ENCODE measurements at places on chromosomes 12 and 14.
A peak's percentile ranks its signal among the peaks of the same experiment; 100 is the strongest.

DNA sequence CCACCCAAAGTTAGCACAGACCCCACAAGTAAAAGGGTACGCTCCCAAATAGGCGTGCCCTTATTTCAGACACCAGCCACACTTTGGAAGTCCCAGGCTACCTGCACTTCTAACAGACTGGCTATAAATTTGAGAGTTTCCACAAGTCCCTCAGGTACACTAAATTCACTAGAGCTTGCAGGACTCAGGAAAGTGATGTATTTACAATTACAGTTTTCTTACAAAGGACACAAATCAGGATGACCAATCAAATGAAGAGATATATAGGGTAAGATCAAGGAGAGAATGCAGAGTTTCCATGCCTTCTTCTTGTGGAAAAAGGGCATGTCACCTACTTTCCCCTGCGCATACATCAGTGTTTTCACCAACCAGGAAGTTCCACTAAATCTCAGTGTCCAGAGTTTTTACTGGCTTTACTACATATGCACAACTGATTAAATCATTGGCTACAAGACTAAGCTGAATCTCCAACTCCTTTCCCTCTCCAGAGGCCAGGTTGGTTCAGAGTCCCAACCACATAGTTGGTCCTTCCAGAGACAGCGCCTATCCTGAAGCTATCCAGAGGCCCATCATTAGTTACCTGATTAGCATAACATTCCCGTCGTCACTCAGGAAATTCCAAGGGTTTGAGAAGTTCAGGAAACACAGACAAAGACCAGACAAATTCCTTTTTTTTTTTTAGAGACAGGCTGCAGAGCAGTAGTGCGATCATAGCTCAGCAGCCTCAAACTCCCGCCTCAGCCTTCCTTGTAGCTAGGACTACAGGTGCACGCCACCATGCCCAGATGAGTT is 84.2 kb downstream of the DENND5B start:
- no peak for DNase-seq

DNA sequence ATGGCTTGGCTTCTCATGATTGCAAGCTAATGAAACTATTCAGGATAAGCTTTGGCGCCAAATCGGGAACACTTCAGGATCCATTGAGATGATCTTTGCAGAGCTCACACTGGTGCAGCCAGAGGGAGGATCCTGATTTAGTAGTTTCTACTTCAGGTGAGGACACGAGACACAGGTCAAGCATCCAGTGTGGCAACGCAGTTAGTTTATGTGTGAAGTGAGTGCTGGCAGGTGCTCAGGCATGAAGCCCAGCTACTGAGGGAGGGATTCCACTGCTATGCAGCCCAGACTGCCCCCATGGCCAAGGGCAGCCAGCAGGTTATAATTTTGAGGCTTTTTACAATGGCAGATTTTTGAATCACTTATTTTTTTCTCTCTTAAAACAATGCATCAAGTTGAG is 113.5 kb upstream of the PCED1B start:
- DNase-seq = no peak

- DNase-seq = no peak
These were observed 33.7 kb downstream of the LIMA1 start for GRCh38 chr12:50249464-50250182.

DNA sequence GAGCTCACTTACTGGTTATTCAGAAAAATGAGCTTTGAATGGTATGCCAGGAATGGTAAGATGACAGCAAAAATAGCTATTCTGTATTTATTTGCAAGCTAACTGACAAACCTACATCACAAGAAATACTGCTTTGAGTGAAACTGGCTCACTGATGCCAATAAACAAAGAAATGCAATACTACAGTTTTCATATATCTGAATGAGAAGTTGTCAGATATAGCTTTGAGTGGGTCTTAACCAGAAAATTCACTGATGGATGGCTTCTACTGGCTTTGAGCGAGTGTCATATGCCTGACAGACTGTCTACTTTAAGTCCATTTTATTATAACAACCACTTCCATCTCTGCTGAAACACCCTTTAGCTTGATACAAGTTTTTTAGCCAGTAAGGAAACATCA is 330.1 kb downstream of the NELL2 start:
- DNase-seq = no peak

DNA sequence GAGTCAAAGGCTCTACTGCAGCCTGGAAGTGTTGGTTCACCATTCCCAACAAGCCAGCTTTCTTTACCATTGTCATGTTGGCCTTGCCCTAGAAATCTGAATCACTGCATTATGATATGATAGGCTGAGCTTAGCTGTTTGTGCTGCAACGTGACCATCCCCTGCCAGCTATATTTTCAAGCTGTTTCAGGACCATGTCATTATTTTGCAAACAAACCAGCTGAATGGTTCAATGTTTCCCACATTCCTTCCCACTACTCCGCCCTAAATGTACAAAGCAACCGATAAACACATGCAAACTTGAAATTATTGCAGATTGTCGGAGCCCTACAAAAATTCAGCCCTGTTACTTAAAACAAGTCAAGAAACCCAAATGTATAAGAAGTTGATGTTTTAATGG is 136.1 kb downstream of the KICS2 start:
- no peak for DNase-seq

DNA sequence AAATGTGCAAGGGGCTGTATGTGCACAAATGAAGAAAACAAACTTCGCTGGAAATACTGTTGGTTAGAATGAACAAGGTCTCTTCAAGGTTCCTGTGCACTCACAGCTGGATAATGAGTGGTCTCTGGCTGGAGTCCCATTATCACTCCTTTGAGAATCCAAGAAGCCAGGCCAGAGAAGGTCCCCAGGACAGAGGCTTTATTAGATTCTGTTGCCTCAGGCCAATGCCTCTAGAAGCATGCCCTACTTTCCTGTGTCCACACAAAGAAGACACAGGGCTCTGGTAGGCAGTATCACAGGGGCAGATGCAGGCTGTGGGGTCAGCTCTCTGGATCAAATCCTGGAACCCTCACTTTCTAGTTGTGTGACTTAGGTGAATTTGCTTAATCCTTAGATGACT is 384.7 kb downstream of the GRIN2B start:
- no peak for DNase-seq

DNA sequence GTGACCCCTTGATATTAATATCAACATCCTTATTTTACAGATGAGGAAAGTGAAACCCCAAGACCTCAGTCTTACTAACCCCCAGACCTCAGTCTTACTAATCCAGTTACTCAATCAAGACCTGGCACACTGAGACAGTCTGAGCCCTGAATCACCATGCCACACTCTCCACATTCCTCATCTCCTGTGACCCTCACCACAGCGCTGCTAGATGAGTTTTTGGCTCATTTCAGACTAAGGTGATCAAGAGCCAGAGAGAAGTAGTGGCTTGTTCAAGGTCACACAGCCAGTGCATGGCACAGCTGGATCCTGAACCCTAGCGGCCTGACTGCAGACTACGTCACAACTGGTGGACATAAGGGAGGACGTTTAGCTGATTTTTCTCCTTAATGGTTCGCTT is 579.2 kb downstream of the BCL11B start:
- DNase-seq = no peak

DNA sequence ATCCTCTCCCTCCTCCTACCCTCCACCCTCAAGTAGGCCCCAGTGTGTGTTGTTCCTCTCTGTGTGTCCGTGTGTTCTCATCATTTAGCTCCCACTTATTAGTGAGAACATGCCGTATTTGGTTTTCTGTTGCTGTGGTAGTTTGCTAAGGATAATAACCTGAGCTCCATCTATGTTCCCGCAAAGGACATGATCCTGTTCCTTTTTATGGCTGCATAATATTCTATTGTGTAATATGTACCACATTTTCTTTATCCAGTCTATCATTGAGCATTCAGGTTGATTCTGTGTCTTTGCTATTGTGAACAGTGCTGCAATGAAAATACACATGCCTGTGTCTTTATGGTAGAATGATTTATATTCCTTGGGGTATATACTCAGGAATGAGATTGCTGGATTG is 30.5 kb downstream of the JDP2 start:
- DNase-seq = no peak

GRCh38 chr14:55884819-55885218 is 233.4 kb upstream of the PELI2 start:
- no peak for DNase-seq

- DNase-seq = no peak
These were observed 551.0 kb downstream of the SNAPC1 start for GRCh38 chr14:62313212-62313611.

DNA sequence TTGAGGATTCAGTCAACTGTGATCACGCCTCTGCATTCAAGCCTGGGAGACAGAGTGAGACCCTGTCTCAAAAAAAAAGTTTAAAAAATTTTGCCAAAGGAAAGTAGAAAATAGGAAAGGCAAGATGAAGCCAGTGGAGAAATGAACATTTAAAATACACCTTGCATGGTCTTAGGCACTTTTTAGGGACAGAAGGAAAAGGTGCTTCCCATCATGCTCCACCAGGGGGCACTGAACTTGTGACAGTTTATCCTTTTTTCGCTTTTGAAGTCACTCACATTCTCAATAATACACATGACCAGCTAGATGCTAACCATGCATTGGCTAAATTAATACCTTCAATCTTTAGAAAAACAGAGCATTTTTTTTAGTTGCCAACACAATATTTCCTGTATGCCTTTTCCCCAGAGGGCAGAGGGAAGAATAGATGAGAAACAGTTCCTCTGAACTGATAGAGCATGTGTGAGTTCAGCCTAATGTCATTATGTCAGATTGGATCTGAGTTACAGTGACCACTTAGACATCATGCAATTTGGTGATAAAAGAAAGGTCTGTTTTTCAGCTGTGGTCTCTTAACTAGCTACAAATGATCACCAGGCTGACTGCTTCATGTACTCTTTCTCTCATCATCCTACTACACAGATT is 221.8 kb upstream of the SSTR1 start:
- DNase-seq = no peak

DNA sequence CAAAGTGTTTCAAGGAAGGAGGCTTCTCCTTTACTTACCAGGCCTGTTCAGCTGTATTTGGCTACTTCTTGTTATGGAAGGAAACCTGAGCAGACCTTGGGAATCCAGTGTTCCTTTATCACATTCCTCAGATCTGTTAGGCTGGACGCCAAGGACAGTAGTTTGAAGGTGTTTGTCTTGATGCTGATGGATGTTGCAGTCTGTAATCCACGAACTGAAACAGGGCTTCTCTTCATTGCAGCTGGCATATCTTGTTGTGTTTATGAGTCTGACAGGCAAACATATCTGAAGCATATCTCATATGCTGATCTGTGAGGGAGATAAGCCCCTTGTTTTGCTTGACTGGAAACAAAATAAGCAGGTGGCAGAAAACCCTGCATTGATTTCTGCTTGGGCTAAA is 904.3 kb downstream of the NRXN3 start:
- no peak for DNase-seq

- DNase-seq = no peak
These were observed 5.4 kb downstream of the CDKN1B start for GRCh38 chr12:12722435-12723148.

DNA sequence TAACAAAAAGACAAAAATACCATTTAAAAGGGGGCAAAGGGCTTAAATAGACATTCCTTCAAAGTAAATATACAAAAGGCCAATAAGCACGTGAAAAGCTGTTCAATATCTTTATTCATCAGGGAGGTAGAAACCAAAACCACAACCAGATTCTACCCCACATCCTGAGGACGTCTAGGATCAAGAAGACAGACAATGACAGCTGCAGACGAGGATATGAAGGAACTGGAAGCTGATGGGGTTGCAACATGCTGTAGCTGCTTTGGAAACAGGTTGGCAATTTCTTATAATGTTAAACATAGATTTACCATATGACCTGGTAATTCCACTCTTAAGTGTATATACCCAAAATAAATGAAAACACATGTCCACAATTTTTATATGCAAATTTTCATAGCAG is 85.1 kb upstream of the C14orf180 start:
- no peak for DNase-seq

DNA sequence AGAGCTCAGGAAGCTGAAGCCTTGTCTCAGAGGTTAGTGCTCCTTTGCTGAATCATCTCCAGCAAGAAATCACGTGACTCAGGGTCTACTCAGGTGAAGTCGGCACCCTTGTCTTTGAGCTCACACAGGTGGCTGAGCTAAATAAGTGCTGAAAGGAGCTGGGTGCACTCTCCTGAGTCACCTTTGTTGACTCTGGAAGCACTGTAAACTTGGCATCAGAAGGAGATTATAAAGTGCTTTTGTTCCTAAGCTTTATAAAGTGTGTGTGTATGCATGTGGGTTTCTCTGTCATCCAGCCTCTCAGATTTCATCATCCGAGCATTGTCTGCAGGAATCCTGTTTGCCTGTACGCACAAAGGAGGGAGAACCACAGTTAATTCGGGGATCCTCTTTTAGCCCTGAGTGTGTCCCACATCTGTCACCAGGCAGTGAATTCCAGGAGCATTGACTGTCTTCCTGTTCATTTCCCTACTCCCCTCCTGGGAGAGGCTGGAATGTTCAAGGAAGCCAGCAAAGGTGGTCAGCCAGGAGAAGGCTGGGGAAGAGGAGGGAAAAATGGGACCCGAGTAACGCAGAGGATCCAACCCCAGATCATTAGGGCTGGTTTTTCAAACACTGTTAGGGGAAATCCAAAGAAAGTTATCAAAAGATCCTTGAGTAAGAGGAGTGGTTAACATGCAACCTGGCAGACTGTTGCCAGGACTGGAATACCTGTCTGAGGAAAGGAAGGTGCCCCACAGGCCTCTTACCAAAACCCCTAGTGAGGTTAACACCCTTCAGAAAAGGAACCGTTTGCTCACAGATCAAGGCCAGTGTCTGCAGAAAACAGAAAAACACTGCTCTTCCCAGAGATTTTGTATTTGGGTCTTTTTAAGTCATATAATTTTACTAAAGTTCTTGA is 157.5 kb upstream of the HIF1A start:
- no peak for DNase-seq

DNA sequence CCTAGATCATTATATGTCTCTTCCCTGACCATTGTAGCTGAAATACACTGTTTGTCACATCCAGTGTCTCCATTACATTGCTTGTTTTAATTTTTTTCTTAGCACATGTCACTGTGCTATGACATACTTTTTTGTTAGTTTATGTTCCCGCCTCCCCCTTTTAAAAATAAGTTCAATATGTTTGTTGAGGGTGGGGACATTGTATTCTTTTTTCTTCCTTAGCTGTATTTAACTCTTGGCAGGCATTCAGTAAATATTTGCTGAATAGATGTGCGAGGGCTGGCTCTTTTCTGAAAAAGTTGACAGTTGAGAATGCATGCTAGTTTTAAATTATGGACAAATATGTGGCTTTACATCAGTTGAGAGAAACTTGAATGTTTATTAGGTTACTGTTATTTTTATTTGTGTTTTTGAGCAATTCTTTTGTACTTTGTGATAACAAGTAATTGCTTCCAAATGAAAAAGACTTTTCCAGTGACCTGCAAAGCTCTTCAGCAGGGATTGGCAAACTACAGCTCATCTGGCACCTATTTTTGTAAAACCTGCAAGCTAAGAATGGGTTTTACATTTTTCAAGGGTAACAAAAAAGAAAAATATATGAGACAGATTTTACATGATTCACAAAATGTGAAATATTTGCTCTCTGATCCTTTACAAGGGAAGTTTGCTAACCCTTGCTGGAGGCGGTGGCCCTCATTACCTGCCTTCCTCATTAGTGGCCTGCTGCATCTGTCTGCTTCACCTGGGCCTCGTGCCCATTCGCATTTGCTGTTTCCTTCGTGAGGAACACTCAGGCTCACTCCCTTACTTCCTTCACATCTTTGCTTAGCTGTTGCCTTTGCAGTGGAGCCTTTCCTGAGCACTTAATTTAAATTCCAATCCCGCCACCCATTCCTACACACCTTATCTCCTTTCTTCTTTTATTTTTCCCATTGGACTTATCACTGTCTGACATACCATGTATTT is 229.4 kb downstream of the ERC1 start:
- DNase-seq = peak; percentile 57
